ENCODE measurements at places on chromosomes 5 and 9.

GRCh38 chr5:24135536-24135935, 509.2 kb downstream of the CDH10 start:
- no peak overlapping the region for H3K4me3 ChIP-seq
- H3K27ac ChIP-seq, result no peak overlapping the region
- H3K4me1 ChIP-seq, result no peaks in the 10 kb centered on the region

DNA sequence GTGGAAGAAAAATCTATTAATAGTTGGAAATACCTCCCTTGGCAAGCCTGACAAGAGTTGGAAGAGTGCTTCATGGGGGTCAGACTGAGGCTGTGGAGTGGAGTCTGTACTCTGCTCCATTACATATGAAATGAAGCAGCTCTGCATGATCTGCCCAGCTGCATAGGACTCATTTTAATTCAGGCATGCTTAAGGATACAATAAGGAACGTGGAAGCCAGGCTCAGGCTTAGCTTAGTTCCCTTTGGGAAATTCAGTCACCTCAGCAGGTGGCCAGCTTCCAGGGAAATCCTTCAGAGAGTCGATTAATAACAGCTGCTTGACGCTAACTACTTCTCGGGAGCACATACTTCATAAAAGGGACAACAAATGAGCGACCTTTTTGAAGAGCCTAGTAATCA, 1672.9 kb upstream of the WWC1 start:
- no peak overlapping the region for H3K4me3 ChIP-seq
- no peaks in the 10 kb centered on the region for H3K36me3 ChIP-seq
- no peak for DNase-seq
- H3K27ac ChIP-seq, result no peak overlapping the region
- H3K4me1 ChIP-seq, result no peaks in the 10 kb centered on the region

- no peak for DNase-seq
- no peaks in the 10 kb centered on the region for H3K27me3 ChIP-seq
- no peak overlapping the region for H3K27ac ChIP-seq
- H3K4me3 ChIP-seq, result no peak overlapping the region
These were observed 67.1 kb upstream of the SNX2 start for GRCh38 chr5:122707796-122708195.

DNA sequence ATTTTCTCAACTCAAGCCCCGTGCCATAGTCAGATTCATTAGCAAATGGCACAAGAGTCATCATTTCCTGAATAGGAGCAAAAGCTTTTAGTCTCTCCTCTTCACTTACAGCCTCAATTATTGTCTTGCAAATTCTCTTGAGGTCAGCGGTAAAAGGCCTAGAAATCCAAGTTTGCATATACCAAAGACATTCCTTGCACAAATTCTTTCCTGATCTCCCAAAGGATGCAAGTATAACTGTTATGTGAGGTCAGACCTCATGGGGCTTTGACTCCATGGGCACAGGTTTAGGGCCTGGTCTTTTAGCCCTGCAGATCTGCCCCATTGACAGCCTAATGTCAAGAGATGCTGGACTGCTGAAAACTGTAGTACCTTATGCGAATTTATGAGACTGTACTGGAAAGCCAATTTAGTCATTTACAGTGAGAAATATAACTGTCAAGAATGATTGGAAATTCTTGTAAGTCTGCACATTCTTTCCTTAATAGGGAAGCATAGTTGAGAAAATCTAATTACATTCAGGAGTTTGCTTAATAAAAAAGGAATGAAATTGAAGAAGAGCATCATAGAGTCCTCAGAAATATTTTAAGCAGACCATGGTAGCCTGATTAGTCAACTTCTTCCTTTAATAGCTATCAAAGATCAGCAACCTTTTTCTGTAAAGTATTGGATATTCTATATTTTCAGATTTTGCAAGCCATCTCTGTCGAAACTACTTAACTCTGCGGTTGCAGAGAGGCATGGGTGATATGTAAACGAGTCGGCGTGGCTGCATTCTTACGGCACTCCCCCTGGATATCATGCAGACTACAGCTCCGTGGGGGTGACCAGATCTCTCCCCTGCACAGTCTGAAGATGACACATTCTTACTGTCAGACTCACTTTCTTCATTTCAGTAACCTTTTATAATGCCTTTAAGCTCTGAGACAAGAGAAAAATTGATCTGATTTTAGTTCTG, 45.2 kb downstream of the GCNT4 start:
- H3K27ac ChIP-seq, result peak overlapping the region; percentile 66
- DNase-seq, result peak; percentile 85
- H3K36me3 ChIP-seq, result no peaks in the 10 kb centered on the region
- no peaks in the 10 kb centered on the region for H3K27me3 ChIP-seq
- no peak overlapping the region for H3K4me3 ChIP-seq

DNA sequence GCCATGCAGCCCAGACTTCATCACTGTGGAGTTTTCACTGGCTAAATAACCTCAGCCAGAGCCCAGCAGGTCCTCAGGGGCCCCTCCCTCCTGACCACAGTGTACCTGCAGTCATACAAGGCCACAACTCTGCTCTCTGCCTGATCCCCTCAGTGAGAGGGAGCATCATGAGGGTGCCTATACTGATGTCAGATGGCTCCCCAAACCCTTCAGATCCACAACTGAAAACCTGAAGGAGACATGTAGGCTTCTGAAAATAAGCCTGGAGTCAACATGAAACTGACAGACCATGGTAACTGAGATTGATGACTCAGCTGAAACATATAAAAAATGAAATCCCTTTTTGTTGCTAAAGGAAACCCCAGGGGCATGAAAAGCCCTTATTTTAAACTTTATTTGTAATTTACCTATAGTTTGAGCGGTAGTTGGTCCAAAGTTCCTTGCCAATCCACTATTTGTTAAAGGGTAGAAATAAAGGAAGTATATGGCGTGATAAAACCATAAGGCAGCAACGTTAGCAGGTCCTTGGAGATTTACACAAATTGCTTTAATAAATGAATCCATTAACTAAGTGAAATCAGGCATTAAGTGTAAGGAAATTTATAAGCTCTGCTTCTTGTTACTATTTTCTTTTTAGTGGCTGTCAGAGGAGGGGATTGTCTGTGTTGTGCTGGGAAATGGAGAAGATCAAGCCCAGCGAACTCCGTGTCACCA, 68.3 kb downstream of the FGF1 start:
- no peak for DNase-seq
- no peak overlapping the region for H3K27ac ChIP-seq

DNA sequence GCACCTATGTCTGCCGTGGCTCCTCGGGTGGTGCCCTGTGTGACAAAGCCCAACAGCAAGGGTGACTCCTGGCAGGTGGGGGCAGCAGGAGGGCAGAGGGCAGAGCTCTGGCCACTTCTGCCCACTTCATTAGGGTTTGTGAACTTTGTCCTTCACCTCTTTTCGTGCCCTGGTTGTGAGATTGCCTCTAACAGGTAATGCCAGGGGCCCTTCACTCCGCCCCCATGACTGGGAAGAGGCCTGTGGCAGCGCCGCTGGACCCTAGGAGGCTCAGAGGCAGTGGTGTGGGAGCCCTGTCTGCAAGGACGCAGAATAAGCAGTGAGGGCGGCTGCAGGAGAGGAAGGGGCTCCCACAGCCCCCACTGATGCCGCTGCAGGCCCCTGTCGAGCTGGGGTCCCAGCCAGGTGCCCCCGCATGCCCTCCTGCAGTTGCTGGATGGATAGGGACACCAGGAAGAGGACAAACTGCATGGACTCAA, 108.7 kb upstream of the LMX1B start:
- H3K4me1 ChIP-seq, result peaks cover 26% of the 10 kb centered on the region
- H3K27ac ChIP-seq, result no peak overlapping the region
- no peak for DNase-seq
- peaks cover 9% of the 10 kb centered on the region for H3K36me3 ChIP-seq
- H3K4me3 ChIP-seq, result no peak overlapping the region

- no peaks in the 10 kb centered on the region for H3K36me3 ChIP-seq
- no peak for DNase-seq
- H3K4me1 ChIP-seq, result no peaks in the 10 kb centered on the region
- H3K27ac ChIP-seq, result no peak overlapping the region
- no peak overlapping the region for H3K4me3 ChIP-seq
These were observed 1587.6 kb upstream of the C9orf72 start for GRCh38 chr9:29160763-29161353.

- H3K27me3 ChIP-seq, result peaks cover 7% of the 10 kb centered on the region
- peak overlapping the region; percentile 47 for H3K4me3 ChIP-seq
- H3K4me1 ChIP-seq, result no peaks in the 10 kb centered on the region
- no peaks in the 10 kb centered on the region for H3K36me3 ChIP-seq
These were observed 5.5 kb upstream of the DMRT2 start for GRCh38 chr9:1044643-1045042.

GRCh38 chr5:135271533-135272310, 127.3 kb downstream of the MACROH2A1 start:
- H3K4me3 ChIP-seq, result no peak overlapping the region
- no peaks in the 10 kb centered on the region for H3K36me3 ChIP-seq
- H3K27ac ChIP-seq, result no peak overlapping the region
- DNase-seq, result peak; percentile 74
- no peaks in the 10 kb centered on the region for H3K27me3 ChIP-seq

DNA sequence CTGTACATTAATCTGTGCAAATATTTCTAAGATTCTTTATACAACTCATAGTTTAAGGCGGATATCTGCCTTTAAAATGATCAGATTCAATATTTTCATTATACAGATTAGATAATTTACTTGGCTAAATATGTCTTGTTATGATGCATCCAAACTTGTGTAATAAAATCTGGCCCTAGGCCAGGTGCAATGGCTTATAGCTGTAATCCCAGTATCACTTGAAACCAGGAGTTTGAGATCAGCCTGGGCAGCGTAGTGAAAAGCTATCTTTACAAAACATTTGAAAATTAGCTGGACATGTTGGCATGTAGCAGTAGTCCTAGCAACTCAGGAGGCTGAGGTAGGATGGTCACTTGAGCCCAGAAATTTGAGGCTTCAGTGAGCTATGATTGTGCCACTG, 2002.2 kb upstream of the ACO1 start:
- no peak for DNase-seq
- no peaks in the 10 kb centered on the region for H3K27me3 ChIP-seq
- H3K27ac ChIP-seq, result no peak overlapping the region
- no peak overlapping the region for H3K4me3 ChIP-seq

DNA sequence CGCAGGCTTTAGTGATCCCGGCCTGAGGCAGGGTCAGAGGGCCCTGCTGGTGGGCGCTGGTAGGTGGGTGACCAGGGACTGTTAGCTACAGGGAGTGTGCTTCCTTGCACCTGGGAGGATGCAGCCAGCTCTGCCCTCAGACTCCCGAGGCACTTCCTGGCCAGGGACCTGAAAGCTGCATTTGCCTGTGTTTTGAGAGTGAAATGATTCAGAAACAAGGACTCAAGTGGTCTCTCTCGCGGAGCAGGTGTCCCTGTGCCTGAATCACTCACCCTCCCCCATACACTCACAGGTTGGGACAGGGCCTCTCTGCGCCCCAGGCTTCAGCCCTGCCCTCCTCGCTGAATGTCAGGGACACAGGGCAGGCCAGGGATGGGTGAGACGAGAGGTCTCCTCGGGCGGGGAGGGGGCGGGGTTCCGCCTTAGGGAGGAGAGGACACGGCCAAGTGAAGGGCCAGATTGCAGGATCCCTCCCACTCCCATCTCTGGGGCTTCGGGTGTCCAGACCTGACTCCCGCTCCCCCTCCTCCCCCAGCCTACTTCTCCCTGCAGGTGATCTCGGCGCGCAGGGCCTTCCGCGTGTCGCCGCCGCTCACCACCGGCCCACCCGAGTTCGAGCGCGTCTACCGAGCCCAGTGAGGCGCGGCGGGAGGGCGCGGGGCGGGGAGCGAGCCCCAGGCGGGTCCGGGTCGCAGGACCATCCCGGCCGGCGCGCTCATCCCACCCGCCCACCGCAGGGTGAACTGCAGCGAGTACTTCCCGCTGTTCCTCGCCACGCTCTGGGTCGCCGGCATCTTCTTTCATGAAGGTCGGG, 1.5 kb downstream of the LTC4S start:
- H3K4me3 ChIP-seq, result peak overlapping the region; percentile 71
- peaks cover 42% of the 10 kb centered on the region for H3K36me3 ChIP-seq
- H3K27me3 ChIP-seq, result no peaks in the 10 kb centered on the region
- H3K4me1 ChIP-seq, result peaks cover 33% of the 10 kb centered on the region

DNA sequence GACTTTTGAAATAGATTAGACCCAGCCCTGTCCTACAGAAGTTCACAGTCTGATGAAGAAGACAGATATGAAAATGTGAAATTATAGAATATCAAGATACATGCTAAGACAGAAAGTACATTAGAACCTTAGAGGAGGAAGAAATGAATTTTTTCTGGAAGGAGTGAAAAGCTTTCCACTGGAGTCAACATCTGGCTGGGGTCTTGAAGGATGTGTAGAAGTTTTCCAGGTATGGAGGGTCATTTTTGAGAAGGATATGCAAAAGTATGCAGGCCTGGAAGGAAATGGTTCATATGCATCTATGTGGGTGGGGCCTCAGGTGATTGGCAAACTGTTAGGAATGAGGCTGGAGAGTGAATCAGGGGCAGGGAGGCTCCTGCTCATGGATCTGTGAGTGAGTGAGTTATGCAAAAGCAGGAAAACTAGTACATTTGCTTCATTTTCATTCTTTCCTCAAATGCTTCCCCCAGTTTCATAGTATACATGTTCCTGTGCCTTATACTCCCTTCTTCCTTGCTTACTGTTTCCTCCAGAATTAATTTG, 142.3 kb downstream of the GRIA1 start:
- no peak overlapping the region for H3K27ac ChIP-seq
- no peak overlapping the region for H3K4me3 ChIP-seq
- no peak for DNase-seq
- H3K4me1 ChIP-seq, result peaks cover 1% of the 10 kb centered on the region
- H3K27me3 ChIP-seq, result no peaks in the 10 kb centered on the region

GRCh38 chr5:181217111-181217802, 5.8 kb upstream of the TRIM41 start:
- H3K4me1 ChIP-seq, result peaks cover 14% of the 10 kb centered on the region
- peak overlapping the region; percentile 47 for H3K4me3 ChIP-seq
- H3K27me3 ChIP-seq, result peaks cover 10% of the 10 kb centered on the region
- DNase-seq, result peak; percentile 85

- no peak for DNase-seq
- no peaks in the 10 kb centered on the region for H3K4me1 ChIP-seq
- H3K36me3 ChIP-seq, result peaks cover 18% of the 10 kb centered on the region
- no peak overlapping the region for H3K27ac ChIP-seq
These were observed 99.8 kb downstream of the SLC44A1 start for GRCh38 chr9:105344283-105344682.

- H3K27me3 ChIP-seq, result no peaks in the 10 kb centered on the region
- H3K36me3 ChIP-seq, result peaks cover 33% of the 10 kb centered on the region
- DNase-seq, result no peak
- H3K4me1 ChIP-seq, result no peaks in the 10 kb centered on the region
- H3K27ac ChIP-seq, result no peak overlapping the region
These were observed 61.2 kb downstream of the UBAP1 start for GRCh38 chr9:34240006-34240405.

- H3K36me3 ChIP-seq, result no peaks in the 10 kb centered on the region
- no peak overlapping the region for H3K4me3 ChIP-seq
- peak; percentile 12 for DNase-seq
- peaks cover 9% of the 10 kb centered on the region for H3K27me3 ChIP-seq
- no peak overlapping the region for H3K27ac ChIP-seq
- peaks cover 2% of the 10 kb centered on the region for H3K4me1 ChIP-seq
These were observed 26.0 kb upstream of the GNA14 start for GRCh38 chr9:77673941-77674791.

Data from mesenchymal stem cell (in vitro differentiated cells and primary cell).